Hematopoietic multipotent progenitor cell treated with erythropoietin and hydrocortisone succinate and interleukin-3 and kit ligand, for 8 days (in vitro differentiated cells): ENCODE measurements at places on chromosomes 1 and 21.
A peak's percentile ranks its signal among the peaks of the same experiment; 100 is the strongest.

DNA sequence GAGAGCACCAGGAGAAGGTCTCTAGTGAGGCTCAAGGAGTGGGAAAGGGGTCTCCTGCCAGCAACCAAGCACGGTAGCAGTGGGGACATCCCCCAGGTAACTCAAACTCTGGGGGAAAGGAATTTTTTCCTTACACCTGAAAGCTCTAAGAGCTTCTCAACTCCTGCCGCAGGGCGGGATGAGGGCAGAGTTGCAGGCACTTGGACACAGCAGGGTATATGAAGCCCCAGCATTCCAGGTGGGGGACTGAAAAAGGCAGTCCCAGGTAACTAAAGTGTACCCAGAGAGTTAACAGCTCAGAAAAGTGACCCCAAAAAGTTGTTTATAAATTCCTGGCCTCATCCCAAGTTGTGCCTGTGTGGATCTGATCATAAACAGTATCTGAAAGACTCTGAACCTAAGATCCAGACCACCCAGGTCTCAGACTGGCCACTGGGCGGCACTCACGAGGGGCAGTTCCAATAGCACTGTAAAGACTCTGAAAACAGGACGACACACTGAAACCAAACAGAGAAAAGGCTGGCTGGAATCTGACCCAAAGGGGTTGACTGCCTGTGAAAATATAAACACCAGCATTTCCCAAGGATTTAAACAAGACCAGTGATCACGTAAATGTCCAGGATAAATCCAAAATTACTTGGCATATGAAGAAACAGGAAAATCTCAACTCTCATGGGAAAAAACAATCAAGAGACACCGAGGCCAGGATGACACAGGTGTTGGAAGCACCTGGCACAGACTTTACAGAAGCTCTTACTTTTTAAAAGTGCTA lies 47.5 kb downstream of the HSF2BP start:
- peak; percentile 54 for DNase-seq

GRCh38 chr1:33573661-33574060 lies 101.2 kb downstream of the ZSCAN20 start:
- DNase-seq: no peak

- DNase-seq: no peak
Observed at GRCh38 chr1:26754086-26754874, 33.5 kb upstream of the PIGV start.

DNA sequence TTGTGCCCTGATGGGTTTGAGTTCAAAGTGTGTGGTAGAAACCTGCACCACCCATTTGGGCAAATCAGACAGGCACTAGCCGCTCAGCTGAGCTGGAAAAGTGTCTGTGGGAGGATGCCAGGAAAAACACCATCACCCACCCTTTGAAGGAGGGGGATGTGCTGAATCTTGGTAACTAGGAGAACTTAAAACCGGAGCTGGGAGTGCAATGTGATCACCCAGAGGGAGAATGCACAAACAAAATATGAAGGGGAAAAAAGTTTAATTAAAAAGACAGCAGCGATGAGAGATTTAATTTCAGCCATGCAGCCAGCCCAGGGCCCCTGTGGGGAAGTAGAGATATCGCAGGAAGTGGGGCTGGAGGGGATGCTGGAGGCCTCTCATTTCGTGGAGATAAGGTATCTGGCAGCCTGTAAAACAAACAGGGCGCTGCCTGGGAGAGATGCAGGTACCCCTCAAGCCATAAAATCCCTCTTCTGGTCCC lies 86.8 kb upstream of the BCAR3 start:
- DNase-seq: no peak

DNA sequence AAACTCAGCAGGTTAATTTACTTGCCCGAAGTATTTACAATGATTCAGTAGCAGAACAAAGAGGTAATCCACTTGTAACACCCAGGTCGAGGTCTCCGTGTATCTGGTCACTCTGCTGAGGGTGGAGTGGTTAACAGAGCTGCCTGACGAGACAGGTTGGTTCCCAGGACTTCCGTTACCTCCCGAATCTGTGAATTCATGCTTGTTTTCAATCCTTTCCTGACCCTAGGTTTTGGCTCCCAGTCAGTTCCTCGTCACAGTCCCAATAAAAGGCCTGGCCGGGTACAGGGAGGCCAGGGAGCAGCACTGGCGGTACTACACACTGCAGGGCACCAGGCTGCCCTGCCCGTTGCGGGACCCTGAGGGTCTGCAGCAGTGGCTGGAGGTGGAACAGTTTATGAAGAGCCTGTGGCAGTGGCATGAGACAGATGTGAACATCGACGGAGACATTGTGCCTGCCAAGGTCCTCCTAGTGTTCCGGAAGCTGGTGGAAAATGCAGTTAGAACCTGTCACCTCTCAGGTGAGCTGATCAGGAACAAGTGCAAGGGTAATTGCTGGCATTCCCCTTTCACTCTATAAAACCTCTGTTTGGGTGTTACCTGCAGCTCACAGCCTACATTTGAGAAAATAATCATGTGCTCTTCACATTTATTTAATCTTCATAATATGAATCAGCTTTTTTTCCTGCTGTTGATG lies 12.8 kb downstream of the MAB21L3 start:
- DNase-seq: no peak
